ENCODE measurements at places on chromosomes 3 and 15. TPM values are rescaled to one million over a fixed set of nuclear protein-coding genes. Genes with fewer than 3 reads are reported as not detected.
A peak's percentile ranks its signal among the peaks of the same experiment; 100 is the strongest.

STRA6 gene
- total RNA-seq = 17.2 TPM

DNA sequence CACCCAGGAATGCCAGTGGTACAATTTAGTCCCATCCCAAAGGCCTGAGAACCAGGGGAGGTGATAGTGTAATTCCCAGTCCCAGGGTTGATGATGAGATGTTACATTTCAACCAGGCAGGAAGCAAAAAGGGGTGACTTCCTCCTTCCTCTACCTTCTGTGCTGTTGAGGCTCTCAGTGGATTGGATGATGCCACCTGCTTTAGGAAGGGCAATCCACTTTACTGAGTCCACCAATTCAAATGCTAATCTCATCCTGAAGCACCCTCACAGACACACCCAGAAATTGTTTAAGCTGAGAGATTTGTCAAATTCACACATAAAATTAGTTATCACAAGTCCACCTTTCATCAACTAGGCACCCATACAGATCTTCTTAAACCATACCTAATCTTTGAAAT is 418.5 kb upstream of the GOLIM4 start:
- no peak for DNase-seq

DNA sequence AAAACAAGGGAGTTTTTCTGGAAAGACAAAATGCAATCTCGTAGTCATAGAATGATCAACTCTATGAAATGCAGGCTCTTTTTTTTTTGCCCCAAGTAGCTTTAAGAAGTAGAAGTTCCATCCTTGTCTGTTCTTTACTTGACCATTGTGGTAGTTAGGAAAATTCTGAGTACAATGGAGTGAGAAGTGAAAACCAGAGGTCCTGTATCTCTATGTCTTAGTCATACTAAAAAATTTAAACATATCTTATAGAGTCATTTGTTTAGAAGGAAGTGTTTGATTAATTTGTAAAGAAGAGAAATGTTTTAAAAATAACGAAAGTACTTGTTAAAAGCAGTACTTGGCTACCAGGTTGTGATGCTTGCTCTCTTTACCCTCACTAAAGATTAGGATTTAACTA is 52.4 kb downstream of the PRKCI start:
- no peak for DNase-seq

DNA sequence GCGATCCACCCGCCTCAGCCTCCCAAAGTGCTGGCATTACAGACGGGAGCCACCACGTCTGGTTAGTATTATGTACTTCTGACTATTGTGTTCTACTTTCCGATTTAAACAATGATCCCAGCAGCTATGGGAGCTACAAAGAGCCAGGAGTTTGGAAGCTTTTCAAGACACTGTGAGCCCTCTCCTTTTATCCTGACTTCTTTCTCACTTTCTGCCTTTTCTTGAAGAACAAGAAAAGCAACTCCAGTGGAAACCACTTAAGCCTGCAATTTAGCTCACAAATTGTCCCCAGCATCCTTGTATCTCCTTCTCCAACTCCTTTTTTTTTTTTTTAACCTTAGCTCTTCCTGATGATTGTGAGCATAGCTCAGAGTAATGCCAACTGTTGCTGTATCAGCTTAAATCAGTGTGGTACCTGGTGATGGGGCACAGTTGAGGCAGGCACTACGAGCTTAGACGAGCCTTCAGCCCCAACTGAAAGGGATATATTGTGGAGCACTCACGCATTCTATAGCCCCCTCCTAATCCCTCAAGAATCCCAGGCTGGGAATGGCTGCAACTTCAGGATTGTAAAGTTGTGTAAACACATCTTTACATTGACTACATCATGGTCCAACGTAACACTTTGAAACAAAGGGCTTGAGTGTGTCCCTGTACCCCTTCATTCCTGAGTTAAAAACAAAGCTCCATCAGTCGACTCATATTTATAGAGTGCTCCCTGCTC is 677.0 kb downstream of the FHIT start:
- DNase-seq = no peak

- peak; percentile 74 for DNase-seq
Measured at GRCh38 chr3:20055020-20055775, 15.0 kb downstream of the KAT2B start.

DNA sequence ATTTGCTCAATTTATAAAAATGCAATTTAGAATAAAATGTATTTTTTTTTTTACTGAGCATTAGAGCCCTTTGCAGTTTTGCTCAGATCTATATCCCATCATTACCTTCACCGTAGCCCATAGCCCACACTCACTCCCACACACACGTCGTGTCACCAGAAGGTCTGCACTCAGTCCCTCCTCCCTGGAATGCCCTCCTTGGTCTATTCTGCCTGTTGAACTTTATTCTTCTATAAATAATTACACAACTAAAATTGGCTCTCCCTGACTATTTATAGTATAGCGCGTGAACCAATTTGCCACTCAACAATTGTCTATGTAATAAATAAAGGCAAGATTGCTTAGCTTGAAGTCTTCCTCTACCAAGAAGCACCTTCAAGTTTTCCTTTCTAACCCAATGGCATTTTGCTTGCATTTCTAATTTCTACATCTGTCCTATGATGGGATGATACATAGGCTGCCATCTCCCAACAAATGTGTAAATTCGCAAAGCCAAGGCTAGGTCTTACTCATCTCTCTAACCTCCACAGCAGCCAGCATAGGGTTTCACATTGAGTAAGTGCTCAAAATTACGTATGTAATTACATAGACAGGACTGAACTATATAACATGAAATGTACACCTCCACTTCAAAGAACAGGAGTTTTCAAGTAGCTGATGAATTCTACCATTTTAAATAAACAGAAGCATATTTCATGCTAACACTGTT is 172.0 kb upstream of the HES1 start:
- DNase-seq = no peak

Measured in G401 (cell line).